Liver (tissue), 10 donors: ENCODE measurements at places on chromosomes 11 and 22.
A peak's percentile ranks its signal among the peaks of the same experiment; 100 is the strongest.

DNA sequence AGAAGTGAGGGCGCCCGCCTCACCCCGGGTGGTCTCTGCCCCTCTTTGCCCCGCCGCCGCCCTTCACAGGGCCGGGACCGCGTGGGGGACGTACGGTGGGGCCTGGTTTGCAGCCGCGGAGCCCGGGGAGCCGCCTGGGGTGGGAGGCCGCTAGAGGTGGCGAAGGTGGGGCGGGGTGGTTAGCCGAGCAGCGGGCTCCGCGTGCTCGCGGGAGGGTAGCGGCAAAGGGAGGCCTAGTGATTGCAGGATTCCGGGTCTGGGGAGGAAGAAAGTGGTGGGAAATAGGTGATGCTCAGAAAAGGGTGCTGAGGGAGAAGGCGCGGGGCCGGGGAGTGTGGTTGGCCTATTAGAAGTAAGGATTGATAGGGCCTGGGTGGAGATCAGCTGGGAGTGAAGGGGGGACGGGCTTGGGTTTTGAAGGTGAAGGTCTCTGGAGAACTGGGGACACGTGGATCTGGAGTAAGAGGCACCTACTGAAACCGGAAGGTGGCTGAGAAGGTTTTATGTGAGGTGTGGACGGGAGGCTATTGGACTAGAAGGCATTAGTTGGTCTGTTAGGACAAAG lies 571 bp downstream of the FAR1 start:
- DNase-seq: peak; percentile 54

DNA sequence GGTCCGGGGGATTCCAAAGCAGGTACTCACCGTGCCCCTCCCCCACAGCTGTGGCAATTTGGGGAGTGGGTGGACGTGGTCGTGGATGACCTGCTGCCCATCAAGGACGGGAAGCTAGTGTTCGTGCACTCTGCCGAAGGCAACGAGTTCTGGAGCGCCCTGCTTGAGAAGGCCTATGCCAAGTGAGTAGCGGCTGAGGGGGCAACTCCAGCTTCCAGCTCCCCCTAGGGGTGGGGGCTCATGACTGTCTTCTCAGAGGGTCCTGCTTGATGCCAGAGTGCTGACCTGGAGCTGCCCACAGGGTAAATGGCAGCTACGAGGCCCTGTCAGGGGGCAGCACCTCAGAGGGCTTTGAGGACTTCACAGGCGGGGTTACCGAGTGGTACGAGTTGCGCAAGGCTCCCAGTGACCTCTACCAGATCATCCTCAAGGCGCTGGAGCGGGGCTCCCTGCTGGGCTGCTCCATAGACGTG lies 4.2 kb downstream of the CAPN1 start:
- no peak for DNase-seq

DNA sequence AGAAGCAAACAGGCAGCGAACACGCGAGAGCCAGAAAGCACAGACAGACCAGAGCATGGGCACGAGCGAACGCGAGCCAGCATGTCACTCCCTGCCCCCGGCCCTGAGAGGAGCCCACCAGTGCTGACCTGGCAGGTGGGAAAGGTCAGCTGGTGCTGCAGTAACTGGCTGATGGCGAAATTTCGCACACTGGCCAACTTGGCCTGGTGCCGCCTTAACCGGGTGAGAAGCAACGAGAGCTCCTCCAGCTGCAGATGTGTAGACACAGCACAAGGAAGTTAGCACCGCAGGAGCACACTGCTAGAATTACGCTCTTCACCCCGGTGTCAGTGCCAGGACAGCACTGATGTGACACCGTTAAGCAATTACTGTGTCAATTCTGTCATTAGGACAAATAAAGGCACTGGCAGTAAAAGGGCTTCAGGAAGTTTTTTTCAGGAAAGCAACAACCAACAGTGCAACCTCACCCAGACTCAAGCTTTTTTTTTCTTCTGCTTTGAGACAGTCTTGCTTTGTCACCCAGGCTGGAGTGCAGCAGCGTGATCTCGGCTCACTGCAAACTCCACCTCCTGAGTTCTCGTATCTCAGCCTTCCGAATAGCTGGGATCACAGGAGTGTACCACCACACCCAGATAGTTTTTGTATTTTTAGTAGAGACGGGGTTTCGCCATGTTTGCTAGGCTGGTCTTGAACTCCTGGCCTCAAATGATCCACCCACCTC lies 76.8 kb downstream of the C11orf58 start:
- no peak for DNase-seq

- DNase-seq: no peak
Observed at GRCh38 chr11:1343391-1344055, 34.1 kb upstream of the TOLLIP start.

DNA sequence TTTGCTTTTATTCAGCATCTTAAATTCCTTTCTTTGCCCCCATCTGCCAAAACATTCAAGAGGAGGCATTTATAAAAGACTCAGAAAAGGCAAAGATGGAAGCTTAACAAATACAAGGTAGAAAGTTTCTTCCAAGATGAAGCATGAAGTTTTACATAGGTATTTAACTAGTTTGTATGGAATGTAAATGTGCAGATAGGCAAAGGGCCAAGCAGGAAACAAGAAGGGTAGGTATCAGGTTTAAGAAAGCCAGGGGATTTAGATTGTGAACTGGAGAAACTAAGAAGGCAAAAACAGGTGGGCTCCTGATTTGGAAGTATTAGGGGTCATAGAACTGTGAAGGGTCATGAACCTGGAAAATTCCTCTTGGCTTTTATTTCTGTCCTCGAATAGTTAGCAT lies 62.6 kb downstream of the PPP2R1B start:
- no peak for DNase-seq

GRCh38 chr11:129846508-129847335 lies 31.1 kb downstream of the TMEM45B start:
- no peak for DNase-seq

- DNase-seq: no peak
Observed at GRCh38 chr11:105923252-105923651, 98.8 kb downstream of the MSANTD4 start.

GRCh38 chr11:13667795-13668101 lies 720 bp upstream of the FAR1 start:
- DNase-seq: no peak

- DNase-seq: no peak
Observed at GRCh38 chr11:63841554-63841953, 2.6 kb downstream of the MARK2 start.

DNA sequence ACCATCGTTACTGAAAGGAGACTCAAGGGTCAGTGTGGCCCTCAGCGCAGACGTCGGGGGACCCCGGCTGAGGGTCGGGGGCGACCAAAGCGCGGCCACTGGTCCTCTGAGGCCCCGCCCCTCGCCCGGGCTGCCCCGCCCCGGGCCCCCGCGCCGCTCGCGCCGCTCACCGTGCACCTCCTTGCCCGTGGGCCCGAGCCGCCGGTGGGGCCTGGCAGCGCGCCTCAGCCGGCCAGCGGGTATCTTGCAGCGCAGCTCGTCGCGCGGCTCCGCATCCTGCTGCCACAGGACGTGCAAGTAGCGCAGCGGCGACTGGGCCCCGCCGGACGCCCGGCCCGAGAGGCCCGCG lies 419 bp downstream of the ANKRD54 start:
- peak; percentile 66 for DNase-seq

GRCh38 chr11:126645186-126645585 lies 289.7 kb downstream of the ST3GAL4 start:
- no peak for DNase-seq

DNA sequence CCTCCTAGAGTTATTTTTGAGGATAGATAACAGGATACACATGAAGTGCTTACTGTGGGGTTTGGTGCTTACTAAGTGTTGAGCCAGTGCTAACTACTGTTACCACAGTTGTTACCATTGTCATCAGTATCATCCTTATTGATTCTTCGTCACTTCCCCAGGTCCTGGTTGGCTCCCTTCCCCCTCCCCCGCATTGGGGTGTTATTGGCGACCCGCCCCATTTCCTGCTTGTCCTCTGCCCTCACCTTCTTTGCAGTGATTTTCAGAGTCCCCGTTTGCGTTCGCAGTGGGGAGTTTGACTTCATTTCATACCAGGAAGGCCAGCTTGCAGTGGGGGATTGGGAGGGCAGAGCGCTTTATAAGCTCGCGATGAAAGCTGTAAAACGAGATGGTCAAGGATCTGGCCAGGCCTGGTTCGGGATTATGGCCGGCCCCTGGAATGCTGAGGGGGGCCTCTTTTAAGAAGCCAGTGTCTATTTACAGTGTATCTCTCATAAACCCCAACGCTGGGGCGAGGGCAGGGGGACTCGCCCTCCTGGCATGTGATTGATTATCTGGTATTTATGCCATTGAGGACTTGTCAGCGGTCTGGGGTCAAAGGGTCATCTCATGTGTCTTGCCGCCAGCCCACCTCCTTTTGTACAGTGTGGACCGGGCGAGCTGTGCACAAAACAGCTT lies 84.6 kb upstream of the NNMT start:
- no peak for DNase-seq

DNA sequence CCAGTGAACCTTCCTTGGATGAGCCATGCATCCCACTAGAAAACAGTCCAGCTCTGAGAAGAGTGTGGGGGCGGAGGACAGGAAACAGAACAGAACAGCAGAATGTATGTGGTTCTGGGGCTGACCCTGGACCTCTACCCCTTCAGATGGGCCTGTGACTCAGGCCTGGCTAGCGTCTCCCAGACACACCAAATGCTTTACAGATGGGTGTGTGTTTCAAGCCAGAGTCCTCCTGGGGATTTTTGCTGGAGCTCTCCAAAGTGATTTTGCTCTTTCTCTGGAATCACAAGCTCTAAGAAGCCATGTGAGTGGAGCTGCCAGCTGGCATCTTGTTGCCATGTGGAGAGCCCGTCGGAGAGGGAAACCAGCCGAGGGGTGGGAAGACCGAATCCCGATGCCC lies 13.2 kb upstream of the C1QTNF4 start:
- no peak for DNase-seq

DNA sequence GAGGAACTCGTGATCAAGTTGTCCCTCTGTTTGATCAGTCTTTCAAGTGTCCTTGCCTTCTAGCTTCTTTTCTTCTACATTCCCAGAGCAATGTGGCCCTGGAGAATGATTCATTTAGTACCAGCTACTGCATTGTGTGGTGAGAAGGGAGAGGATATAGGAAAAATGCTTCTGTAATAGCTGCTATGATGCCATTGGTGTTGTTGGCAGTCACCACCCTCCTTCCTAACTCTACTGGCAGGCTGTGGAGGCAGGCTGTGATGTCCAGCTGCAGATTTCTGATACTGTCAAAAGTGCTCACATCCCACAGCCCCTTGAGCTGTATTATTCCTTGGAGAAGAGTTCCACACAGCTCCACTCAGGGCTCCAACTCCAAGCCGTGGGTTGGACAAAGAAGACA lies 52.8 kb downstream of the ENDOD1 start:
- DNase-seq: no peak

- DNase-seq: no peak
Observed at GRCh38 chr22:39152024-39152510, 413 bp downstream of the CBX7 start.

GRCh38 chr22:29307596-29308147 lies 1.2 kb downstream of the GAS2L1 start:
- DNase-seq: no peak

DNA sequence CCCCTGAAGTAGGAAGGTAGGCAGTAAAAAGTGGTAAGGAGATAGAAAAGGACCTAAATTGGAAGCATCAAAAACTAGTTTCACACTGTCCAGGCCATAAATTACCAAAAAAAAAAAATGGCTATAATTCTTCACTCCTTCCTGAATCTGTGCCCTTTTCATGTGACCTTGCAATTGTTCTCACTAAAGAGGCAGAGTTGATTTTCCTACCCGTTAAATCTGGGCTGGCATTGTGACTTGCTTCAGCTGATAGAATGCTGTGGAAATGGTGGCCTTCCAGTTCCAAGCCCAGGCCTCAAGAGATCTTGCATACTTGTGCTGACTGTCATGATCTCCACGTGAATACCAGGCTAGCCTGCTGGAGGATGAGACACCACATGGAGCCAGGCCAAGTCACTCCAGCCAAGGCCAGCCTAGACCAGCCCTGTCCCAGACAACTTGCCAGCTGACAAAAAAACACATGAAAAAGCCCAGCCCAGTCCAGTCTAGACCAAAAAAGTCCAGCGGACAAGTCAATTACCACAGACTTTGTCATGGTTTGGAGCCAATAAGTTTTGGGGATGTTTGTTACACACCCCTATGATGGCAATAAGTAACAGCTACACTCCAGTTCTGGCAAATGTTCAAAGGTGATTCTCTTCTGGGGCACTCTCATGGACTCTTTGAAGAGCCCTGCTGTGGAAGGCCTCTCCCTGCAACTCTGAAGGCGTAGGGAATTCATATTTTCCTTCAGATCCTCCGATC lies 51.4 kb upstream of the NUP50 start:
- DNase-seq: no peak

DNA sequence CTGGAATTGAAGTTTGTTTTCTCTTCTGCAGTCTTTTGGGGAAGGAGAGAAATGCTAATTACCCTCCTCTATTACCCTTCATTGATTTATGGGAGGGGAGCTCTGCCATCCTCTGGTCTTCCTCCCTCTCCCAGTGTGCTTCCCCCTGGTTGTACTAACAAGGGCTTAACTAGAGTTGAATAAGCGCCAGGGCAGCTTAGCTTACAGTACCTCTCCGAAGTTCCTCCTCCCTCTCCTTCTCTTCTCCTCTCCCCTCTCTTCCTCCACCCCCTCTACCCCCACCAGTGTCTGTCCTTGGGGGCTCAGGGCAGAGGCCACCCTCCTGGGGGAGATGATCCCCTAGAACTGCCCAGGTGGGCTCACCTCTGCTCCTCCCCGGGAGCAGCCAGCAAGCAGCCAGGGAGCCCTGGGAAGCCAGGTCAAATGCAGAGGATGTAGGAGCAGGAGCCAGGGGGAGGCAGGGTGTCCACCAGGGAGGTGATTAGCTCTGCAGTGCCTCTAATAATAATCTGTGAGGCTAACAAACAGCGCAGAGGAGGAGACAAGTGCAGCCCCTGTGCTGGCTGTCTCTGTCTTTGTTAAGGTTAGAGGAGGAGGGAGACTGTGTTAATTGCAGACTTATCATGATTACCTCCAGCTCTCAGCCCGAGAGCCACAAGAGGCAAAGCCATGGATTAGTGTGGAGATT lies 191.6 kb upstream of the CADM1 start:
- no peak for DNase-seq

DNA sequence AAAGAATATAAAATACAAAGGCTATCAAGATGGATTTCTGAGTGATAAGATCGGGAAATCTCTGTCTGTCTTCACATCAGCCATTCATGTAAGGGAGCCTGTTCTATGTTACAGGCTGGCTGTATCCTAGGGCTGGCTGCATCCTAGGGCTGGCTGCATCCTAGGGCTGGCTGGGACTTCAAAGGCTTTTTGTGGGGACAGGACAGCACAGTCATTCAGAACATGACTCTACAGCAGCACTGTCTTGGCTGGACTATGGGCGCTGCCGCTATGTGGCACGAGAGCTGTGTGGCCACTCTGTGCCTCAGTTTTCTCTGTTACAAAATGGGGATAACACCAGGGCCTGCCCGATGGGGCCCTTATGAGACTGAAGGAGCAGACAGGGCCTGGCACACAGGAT lies 10.2 kb downstream of the ADAMTS8 start:
- DNase-seq: no peak

DNA sequence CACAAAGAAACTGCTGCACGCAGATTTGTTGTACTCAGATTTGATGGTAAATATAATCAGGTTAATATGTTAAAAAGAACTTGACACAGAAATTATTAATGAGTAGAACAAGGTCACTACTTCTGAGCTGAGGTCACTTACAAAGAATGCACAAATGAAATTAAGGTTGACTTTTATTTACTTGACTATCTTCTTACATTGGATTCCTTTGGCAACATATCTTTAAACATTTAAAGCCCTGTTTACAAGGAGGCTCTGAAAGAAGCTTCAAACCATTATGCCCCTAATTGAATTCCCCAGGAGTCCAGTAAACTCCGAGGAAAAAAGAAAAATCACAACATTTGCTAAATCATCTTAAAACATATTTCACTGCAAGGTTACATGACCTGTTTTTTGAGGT lies 245.5 kb downstream of the SOX6 start:
- DNase-seq: no peak
